Mammary microvascular endothelial cell (primary cell): ENCODE measurements at places on chromosomes 5 and 9. TPM values are rescaled to one million over a fixed set of nuclear protein-coding genes. Genes with fewer than 3 reads are reported as not detected.

Gene IL3
- total RNA-seq, result not detected in 2 replicates

Gene TMEM8B
- 0.27 and 0.79 TPM in 2 replicates for total RNA-seq

Gene KIAA0825
- 0.74 and 2.5 TPM in 2 replicates for total RNA-seq

Gene PLEKHG4B
- 0.05 and 0.07 TPM in 2 replicates for total RNA-seq

Gene PCDHGA4
- total RNA-seq, result 2.8 and 3.9 TPM in 2 replicates

Gene CCDC192
- not detected in 2 replicates for total RNA-seq

Gene APBA1
- total RNA-seq, result 12.9 and 16.0 TPM in 2 replicates

Gene CDH10
- under 0.01 TPM in 1 of 2 replicates, not detected in the other for total RNA-seq

Gene FBXW5
- total RNA-seq, result 202 and 226 TPM in 2 replicates

Gene GABRA1
- not detected in 2 replicates for total RNA-seq

Gene HRH2
- total RNA-seq, result not detected in 2 replicates

Gene IL17B
- not detected in 2 replicates for total RNA-seq

Gene C9orf43
- 0.13 and 0.39 TPM in 2 replicates for total RNA-seq

Gene FAM153A
- total RNA-seq, result not detected in 2 replicates
